ENCODE measurements at places on chromosomes 7 and 10.
A peak's percentile ranks its signal among the peaks of the same experiment; 100 is the strongest.

DNA sequence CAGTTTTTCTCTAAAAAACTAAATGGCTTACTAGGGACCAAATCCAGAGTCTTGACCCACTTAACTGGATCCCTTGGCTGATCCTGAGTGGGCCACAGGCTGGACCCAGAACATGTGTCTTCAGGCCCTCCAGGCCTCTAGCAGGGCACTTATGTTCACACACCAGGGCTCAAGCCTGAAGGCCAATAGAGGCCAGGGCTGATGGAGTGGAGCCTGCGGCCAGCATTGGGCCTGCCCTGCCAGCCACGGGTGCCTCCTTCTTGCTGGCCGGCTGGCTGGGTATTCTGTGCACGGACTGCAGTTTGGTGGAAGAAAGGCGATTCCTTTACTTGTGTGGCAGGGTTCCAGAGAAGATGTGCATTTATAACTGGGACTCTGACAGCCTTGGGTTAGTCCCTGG lies 103.0 kb upstream of the ZNF32 start:
- DNase-seq = no peak

GRCh38 chr10:126036515-126036914 lies 140.2 kb downstream of the FANK1 start:
- DNase-seq = no peak

DNA sequence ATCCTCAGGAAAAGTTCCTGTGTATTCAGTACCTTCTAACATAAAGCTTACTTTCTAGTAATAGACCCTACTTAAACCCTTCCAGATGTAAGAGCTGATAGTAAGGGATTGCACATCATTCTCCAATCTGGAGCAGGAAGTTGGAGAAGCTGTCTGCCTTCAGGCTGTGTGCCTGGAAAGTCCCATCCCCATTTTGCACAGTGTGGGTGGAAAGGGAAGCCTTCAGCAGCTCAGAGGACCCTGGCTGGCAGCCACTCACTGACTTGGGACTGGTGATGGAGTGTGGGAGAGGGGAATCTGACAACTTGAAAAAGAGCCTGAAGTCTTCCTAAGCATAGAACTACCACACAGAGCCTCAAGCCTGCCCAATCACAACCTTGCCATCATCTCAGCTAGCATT lies 164.1 kb upstream of the ADO start:
- DNase-seq = no peak

GRCh38 chr7:84495128-84495527 lies 300.5 kb upstream of the SEMA3A start:
- no peak for DNase-seq

DNA sequence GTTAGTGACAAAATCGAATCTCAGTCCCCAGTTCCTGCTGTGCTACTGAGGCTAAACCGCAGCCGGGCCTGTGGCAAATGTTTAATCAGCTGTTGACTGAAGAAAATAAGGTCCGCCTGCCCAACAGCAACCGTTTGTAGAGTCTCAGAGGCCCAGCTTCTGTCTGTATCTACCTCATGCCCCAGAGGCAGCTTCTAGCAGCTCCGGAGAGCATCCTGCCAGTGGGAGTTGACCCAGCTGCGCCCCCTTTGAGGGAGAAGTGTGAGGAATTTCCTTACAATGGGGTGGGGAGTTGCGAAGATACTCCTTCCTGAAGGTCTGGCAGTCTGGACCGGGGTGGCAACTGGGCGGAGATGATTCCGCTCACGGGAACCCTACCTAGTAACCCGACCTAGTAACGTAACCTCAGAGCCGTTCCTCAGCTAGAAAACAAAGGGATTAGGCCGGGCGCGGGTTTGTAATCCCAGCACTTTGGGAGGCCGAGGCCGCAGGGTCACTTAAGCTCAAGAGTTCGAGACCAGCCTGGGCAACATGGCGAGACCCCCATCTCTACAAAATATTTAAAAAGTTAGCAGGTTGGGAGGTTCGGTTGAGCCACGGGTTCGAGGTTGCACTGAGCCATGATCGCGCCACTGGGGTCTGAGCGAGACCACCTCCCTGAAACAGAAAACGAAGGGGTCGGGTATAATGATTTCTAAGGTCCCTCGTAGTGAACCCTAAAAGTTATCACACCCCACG lies 846 bp upstream of the ZNF775 start:
- peak; percentile 75 for DNase-seq

DNA sequence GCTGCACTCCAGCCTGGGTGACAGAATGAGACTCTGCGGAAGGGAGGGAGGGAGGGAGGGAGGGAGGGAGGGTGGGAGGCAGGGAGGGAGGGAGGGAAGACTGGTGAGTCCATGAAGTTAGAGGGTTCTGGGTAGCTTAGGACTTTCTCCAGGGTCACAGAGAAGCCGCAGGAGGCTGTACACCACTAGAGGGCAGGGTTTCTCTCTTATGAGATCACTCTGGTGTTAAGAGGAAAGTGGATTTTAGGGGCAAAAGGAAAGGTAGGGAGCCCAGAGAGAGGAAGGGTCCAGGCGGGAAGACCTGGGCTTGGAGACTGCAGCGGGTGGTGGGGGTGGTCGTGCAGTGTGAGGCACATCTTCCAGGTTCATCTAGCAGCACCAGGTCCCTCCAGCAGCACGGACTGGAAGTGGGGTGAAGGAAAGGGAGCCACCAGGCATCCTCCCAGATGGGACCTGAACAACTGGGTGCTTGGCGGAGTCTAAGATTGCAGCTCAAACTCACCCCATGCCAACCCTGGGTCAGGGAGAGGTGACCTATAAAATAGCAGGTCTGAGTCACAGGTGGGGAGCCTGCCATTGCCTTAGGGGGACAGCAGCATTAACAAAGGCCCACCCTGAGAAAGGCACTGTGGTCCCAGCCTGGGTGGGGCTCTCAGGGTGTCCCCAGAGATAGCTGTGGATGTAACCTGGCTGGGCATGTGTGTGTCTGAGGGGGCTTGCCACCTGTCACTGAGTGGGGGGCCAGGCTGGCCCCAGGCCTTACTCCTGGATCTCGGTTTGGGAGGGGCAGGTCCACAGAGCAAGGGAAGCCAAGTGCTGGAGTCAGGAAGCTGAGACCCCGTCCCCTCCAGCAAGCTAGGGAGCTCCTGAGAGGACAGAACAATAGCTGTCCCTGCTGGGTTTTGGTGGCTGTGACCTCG lies 48.5 kb upstream of the SLC29A3 start:
- peak; percentile 81 for DNase-seq

DNA sequence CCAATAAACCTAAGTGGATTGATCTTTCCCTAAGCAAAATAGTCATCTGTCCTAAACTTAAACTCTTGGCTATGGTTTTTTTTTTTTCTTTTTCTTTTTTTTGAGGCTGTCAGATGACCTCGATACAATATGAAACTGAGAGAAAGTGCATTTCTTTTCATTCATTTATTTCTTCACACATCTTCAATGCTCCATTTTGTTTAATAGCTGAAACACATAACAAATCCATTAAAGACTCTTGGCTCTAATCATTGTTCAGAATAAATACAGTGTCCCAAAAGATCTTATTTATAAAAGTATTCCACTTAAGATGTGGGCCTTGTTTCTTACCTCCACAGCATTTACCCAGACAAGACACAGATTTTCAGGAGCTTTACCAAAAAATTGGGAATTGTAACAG lies 195.5 kb downstream of the TRIL start:
- DNase-seq = no peak

DNA sequence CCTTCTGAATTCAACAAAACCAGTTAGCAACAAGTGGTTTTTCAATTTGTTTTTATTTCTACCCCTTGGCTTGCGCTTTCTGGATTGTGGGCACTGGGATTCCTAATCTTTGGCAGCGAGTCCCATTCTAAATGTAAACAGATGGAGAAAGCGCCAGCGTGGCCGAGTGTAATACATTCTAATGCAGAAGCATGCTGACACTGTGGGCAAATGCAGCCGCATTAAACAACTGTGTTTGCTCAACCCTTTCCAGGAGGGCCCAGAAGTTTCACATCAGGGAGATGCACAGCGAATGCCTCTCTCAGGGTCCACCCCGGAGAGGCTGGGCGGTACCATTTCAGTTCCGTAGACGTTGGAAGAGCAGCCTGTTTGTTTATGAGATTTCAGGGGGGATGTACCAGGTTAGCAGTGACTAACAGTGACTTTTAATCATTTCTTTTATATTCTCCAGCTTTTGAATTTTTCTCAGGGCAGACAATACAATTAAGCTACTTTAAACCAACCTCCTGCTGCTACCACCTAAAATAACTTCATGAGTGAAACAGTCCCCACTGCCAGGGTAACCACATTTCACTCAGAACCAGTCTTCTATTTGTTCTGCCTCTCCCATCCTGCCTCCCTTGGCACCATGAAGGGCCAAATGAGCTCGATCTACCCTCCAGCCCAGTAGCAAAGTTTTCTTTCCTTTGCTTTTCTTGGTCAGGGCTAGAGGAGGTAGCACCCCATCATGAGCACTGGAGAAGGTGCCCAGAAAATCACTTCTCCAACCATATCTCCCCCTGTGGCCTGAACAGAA lies 164.2 kb upstream of the ITGB1 start:
- no peak for DNase-seq

- peak; percentile 11 for DNase-seq
Measured at GRCh38 chr10:124279298-124279697, 139.4 kb downstream of the OAT start.

All from RKO (cell line).